OCI-LY7 (cell line): ENCODE measurements at places on chromosomes 5 and 9. TPM values are rescaled to one million over a fixed set of nuclear protein-coding genes. Genes with fewer than 3 reads are reported as not detected.
A peak's percentile ranks its signal among the peaks of the same experiment; 100 is the strongest.

GRCh38 chr5:138083702-138084101, at the start of gene WNT8A:
Gene WNT8A (plus strand): TSS chr5:138084033. CDS start chr5:138084128, 95 bp downstream.
- no peak for DNase-seq

DNA sequence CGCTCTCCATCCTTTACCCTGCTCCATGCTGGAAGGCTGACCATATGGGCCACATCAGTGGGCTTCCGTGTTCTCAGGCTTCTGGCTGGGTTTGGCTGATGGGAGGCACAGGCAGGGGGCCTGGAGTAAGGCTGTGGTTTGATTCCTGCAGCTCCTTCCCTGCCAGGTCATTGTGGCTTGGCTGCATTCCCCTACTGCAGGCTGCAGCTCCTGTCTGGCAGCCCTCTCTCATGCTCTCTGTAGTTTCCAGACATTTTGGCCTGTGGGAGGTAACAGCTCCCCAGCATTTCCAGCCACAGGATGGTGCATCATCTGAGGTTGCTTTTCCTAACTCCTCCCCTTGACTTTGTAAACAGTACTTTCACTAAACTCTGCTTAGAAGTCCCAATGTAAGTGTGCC, 102.0 kb upstream of the PTPN3 start:
- DNase-seq: no peak

DNA sequence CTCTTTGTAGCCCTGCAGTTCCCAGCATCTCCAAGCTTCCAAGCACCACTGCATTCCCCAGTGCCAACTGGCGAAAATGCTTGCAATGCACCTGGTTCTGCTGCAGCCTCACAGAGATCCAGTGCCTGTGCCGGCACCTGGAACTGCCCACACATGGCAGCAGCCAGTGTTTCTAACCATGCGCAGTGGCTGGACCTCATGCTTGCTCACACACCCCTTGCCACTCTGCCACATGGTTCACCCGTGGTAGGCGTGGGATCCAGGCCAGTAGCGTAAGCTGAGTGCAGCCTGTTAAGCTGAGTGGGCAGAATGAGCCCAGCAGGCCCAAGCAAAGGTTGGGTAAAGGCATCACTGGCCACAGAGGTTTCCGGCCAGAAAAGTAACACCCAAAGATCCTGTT, 214.1 kb upstream of the VLDLR start:
- DNase-seq: no peak

- no peak for DNase-seq
These were observed 21.2 kb downstream of the NSUN2 start for GRCh38 chr5:6611334-6612256.

DNA sequence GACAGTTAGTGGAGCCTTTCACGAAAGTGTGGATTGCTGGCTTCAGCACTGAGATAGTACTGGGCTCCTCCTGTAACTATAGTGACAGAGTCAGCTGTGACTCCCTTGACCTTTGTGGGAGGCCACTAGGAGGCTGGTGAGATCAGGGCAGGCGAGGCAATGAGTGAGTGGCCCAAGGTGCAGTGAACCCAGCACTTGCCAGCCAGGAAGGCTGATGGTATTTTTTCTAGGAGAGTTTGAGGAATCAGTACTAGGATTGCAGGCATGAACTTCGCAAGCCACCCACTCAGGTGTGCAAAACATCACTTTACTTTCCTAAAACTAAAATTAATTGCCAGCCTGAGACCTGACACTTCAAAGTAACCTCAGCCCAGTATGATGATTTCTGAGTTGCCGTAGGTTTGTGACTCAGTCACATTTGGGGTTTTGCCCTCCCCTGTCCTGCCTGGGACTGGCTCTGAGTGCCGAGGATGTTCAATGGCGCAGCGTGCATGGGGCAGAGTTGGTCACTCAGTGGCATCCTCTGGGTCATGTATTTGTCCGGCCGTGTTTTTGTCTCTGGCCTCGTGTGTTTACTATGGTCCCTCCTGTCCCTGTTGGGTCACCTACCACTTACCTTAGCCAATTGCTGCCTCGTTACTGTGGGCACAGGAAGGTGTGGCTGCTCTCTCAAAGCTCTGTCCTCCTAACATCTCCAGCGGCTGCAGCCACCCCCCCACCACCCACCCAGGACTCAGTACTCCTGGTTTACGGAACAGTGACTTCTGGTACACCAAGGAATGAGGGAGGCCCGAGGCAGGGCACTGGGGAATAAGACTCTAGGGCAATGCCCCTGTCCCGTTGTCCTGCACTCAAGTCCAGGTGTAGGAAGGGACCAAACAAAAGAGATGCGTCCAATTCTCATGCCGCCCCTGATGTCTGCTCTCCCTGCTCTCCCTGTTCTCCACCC, 67.2 kb downstream of the IL31RA start:
- DNase-seq: no peak

GRCh38 chr9:106218427-106218826, 524.1 kb downstream of the TMEM38B start:
- no peak for DNase-seq

- no peak for DNase-seq
These were observed 80.3 kb downstream of the FGF1 start for GRCh38 chr5:142605611-142606010.

- no peak for DNase-seq
These were observed 672.6 kb upstream of the CDH18 start for GRCh38 chr5:20660588-20660987.

DNA sequence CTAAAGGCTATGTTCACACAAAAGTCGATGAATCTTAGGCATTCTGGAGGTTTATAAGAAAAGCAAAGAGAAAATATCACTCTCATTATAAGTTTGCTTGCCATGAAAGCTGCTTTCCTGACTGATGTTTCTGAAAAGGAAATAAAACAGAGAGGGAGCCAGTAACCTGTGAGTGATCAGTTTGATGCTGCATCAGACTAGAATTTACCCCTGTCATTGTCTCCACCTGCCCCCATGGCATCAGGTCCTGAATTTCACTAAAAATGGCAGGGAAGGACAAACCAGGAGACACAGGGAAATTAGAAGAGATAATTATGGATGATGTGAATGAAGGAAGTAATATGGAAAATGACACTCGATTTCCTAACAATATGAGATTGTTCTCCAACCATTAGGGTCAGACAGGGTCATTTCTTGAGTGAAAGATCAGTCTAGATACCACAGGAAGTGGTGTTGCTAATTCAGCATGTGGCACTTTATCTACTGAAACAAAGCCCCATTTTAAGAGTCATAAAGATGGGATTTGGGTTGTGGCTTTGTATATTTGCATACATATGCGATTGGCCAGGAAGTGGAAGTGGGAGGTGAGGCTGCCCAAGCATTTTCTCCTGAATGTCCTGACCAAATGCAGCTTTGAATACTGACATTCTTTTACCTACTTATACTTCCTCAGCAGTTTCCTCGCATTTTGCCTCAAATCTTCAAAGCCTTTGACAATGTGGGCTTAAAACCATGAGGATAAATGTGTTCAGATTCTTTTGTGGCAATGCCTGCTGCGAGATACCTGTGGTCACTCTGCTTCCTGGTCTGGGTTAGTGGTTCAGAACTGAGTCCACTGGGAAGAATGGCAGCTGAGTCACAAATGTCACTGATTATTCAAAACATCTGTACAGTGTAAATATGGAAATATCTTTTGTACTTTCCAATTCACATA, 29.7 kb downstream of the MEGF10 start:
- DNase-seq: peak; percentile 23

- no peak for DNase-seq
These were observed 21.9 kb upstream of the TRIM52 start for GRCh38 chr5:181282874-181283273.

GRCh38 chr5:117077142-117077541, 502.5 kb upstream of the SEMA6A start:
- no peak for DNase-seq

DNA sequence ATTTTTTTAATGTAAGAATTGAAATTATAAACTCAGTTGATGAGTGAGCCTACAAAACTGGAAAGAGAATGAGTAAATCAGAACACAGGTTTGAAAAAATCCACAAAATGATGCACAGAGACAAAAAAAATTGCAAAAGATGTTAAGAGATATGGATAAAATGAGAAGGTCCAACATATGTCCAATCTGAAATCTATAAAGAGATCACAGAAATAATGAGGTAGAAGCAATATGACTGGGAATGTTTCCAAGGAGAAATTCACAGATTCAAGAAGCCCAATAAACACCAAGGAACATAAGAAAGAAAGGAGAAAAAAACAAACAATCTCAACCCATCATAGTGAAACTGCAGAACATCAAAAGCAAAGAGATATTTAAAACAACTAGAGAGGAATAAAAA, 288.4 kb upstream of the SLC30A5 start:
- no peak for DNase-seq

DNA sequence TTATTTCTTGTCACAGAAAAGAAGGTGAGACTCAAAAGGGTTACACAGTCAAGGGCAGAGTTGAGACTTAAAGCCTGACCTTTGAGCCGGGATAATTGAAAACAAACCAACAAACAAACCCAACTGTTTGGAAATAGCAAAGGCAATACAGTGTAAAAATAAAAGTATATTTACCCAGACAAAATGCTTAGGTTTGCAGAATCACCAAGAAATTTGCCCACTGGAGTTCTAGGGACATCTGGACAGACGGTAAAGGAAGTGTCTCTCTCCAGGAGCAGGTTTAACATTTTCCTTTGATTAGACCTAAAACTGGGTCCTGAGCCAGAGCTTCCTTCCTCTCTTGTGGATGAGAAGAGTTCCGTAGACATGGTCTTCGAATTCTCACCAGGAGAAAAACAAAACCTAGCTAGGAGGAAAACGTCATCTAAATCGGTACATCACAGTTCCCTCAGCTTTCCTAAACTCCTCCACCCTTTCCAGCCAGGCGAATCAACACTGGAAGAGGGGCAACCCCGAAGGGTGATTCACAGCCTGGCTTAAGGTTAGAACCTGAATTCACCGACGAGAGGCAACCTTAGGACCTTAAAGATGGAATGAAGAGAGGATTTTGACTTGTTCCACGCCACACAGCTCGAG, 673 bp downstream of the CDC25C start:
- DNase-seq: no peak

DNA sequence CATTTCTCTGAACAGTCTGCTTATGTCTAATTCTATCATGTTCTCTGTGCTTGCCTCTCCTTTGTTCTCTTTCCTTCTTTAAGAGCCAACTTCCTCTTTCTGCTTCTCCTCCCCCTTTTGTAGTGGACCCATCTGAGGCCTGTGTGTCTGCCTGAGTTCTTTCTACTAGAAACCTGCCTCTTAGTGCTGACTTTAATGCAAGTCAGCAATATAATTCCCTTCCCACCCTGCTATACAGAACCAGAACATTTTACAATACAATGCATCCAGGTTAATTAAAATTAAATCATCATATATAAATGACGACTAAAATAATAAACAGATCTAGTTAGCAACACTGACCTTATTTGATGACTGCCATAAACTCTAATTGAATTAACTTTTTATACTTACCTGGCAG, 82.6 kb upstream of the GAS1 start:
- no peak for DNase-seq

DNA sequence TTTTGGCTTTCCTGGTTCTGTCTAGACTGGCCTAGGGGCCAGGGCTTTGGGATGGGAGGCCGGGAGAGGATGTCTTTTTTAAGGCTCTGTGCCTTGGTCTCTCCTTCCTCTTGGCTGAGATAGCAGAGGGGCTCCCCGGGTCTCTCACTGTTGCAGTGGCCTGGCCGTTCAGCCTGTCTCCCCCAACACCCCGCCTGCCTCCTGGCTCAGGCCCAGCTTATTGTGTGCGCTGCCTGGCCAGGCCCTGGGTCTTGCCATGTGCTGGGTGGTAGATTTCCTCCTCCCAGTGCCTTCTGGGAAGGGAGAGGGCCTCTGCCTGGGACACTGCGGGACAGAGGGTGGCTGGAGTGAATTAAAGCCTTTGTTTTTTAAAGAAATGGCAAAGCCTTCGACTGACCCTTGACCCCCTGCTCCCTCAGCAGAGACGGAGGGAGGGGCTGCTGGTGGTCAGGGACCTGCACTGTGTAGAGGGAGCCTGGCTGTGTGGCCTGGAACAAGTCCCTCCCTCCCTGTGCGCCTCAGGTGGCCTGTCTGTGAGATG, 11.1 kb downstream of the FPGS start:
- DNase-seq: no peak

DNA sequence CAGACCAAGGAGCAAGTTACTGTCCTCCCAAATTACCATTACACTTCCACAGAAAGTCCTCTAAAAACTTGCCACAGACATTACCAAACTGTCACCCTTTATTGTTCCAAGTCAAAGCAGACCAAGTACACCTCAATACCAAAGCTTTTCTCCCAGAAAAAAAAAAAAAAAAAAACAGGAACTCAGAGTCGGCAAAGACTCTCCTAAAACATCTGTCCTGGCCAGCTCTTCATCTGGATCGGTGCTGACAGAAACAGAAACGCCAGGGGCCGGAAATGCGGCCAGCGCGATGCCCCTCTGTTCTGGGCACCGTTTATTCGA, 718 bp downstream of the DEPDC1B start:
- no peak for DNase-seq

DNA sequence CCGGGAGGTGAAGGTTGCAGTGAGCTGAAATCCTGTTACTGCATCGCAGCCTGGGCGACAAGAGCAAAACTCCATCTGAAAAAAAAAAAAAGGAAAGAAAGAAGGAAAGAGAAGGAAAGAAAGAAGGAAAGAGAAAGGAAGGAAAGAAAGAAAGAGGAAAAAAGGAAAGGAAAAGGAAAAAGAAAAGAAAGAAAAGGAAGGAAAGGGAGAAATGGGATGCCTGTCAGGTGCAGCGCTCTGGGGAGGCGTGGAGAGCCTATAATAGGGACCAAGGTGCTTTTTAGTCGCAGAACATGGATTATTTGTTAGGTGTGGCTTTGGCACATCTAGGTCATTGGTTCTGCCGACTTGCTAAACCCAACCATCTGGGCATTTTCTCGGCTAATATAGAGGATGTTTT, 17.9 kb downstream of the EXOSC2 start:
- no peak for DNase-seq

- peak; percentile 98 for DNase-seq
These were observed 659 bp downstream of the ZNF131 start for GRCh38 chr5:43121233-43121912.

GRCh38 chr5:16907270-16907669, 28.8 kb downstream of the MYO10 start:
- DNase-seq: no peak

GRCh38 chr9:114413861-114414301, 26.1 kb upstream of the AKNA start:
- DNase-seq: no peak

DNA sequence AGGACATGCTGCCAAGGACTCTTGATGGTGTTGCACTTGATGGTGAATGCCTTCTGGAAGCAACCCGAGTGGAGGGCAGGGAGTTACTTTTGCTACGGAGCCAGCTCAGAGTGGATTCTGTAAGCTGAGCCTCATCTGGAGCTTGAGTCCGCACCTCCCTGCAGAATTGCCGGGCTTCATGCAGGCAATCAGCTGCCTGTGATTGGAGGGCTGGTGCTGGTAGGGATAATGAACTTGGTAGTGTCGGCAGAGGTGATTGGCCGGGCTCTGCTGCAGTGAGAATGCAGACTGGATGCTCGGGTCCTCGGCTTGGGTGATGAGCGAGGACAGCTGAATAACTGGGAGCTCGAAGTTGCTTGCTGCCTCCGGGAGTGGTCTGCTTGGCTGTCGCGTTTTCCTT, 23.1 kb downstream of the SLC25A25 start:
- DNase-seq: no peak

The STKLD1 gene
- 0.81 and 1.4 TPM in 2 replicates for total RNA-seq

The SLC6A18 gene
- total RNA-seq: not detected in 2 replicates

The LHX3 gene
- 0.15 TPM in 1 of 2 replicates, not detected in the other for total RNA-seq

The FAM169A gene
- not detected in 2 replicates for total RNA-seq

The SPINK13 gene
- total RNA-seq: not detected in 2 replicates

The GABRG2 gene
- 1.2 TPM in 1 of 2 replicates, not detected in the other for total RNA-seq

The BHMT2 gene
- not detected in 2 replicates for total RNA-seq

The ARHGEF37 gene
- 1.4 and 1.7 TPM in 2 replicates for total RNA-seq

The PFN3 gene
- not detected in 2 replicates for total RNA-seq

The PCDHGA3 gene
- total RNA-seq: 0.36 and 0.65 TPM in 2 replicates

The FGF10 gene
- not detected in 2 replicates for total RNA-seq

The PCDHGB3 gene
- total RNA-seq: 6.1 and 6.3 TPM in 2 replicates

The NEURL1B gene
- total RNA-seq: 0.30 and 0.32 TPM in 2 replicates

The SH3GL2 gene
- total RNA-seq: not detected in 2 replicates
